ENCODE measurements at places on chromosomes 4 and X. TPM values are rescaled to one million over a fixed set of nuclear protein-coding genes. Genes with fewer than 3 reads are reported as not detected.

Gene RHOH
- total RNA-seq, result not detected

Gene PTPN13
- total RNA-seq, result 60.3 TPM

Gene MAGEA1
- not detected for total RNA-seq

DNA sequence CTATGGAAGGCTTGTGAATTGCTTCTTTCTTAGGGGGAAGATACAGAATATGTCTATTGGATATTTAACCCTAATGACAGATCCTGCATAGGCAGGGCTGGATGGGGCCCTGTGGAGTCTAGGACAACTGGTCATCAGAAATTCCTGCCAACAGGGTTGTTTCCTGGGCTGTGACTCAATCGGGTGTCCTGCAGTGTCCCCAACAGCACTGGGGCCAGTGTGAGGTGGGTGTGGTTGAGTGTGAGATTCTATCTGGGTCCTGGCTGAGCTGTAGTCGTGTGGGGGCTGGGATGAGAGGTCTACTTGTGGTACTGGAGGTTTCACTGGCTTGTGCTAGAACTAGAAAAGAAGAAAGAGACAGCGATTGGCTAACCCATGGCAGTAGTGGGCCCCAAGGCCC is 87.3 kb upstream of the WDR1 start:
- no peak for DNase-seq

DNA sequence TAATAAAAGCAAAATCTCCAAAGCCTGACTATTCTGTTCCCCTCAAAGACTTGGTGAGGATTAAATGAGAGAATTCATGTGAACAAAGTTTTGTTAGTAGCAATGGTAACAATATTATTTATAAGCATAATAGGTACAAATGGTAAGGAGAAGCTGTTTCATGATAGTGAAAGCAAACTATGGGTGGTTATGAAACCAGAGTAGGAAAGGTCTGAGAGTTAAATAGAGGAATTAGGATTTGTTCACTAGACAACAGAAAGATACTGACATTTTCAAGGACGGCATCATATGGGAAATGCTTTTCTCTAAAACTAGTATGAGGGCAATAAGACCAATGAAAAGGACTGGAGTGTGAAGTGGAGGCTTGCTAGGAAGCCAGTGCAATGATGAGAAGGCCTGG is 128.6 kb upstream of the FTHL17 start:
- no peak for DNase-seq

- DNase-seq, result no peak
Measured at GRCh38 chrX:136336623-136337022, 35.9 kb downstream of the ADGRG4 start.

DNA sequence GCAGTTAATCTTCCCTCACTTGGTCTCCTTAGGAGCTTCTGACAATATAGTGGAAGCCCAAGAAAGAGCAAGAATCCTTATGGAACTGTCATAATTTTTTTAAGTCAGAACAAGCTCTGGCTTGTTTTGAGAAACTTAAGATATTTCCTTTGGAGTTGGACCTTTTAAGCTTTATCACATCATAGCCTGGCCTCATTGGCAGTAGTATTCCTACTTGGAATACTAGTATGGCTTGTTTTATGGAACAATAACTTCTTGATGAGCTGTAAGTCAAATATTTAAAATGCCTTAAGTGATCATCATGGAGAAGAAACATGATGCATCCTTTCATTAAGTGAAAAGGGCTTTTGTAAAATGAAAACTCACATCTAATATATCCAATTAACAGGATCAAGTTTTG is 78.0 kb upstream of the NRK start:
- DNase-seq, result peak; percentile 34

Gene ADH1B
- total RNA-seq, result under 0.01 TPM

DNA sequence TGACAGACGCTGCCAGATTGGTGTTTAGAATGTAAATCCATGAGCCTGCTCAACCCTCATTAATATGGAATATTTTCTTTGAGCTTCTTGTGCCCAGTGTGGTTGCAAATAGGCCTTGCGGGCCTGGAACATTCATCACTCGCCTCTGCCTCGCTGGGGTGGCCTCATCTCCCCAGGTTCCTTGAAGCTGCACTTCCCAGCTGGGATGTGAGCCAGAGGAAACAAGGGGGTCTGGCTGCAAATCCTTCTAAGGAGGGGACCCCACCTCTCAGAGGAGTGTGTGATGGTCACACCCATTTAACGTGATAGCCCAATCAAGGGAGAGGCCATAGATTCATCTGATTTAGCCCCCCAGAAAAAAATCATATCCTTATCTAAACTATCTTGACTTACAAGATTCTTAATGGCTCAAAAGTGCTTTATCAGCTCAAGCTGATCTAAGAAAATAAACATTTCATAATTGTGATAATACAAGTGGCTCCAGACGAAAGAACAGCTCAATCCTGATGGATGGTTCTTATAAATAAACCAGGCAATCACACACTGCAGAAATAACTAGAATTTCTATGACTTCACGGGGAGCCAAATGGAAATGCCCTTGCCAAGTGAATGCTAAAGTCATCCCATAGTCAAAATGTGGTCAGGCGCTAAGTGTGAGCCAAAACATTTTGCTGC is 189.9 kb downstream of the PTTG2 start:
- no peak for DNase-seq

Gene NAT8L
- not detected for total RNA-seq

DNA sequence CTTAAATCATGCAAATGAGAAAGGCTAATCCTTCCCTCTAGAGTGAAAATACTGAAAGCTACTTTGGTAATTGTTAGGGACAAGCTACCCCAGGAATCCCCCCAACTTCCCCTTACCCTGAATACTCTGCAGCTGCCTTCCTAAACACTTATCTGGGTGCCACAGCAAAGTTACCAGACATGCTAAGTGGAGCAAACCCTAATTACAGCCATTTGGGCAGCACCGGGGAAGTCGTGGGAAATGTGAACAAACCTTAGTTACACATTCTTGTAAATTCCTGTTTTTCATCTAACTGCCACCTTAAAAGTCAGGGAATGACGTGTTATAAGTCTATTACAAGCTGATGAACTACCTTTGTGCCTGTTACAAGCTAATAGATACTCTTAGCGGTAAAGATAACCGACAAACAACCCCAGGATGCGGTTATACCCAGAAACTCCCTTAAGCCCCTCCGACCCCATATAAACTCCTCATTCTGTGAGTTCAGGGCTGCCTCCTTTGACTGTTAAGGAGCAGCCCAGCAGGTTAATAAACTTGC is 66.0 kb upstream of the PLAC8 start:
- no peak for DNase-seq

- DNase-seq, result no peak
Measured at GRCh38 chr4:139492429-139492828, 38.5 kb downstream of the RAB33B start.

- DNase-seq, result no peak
Measured at GRCh38 chr4:10161840-10162239, 45.2 kb upstream of the WDR1 start.

- no peak for DNase-seq
Measured at GRCh38 chr4:54556587-54556986, 101.2 kb upstream of the KIT start.

DNA sequence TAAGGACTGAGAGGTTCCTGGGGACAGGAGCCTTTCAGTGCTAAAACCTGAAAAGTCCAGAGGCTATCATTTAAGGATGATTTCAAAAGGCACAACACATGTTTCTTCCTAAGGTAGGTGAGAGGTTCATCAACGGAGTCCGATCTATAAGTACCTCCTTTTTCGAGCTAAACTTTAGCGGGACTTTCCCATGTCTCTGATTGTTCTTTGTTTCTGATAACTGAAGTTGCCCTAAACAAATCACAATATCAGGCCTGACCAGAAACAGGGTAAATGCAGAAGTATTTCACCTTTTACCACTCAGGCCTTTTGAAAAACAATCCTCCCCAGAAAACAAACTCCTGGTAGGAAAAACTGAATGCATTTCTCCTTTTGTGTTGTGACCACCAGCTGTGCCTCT is 17.6 kb downstream of the PIR start:
- no peak for DNase-seq

DNA sequence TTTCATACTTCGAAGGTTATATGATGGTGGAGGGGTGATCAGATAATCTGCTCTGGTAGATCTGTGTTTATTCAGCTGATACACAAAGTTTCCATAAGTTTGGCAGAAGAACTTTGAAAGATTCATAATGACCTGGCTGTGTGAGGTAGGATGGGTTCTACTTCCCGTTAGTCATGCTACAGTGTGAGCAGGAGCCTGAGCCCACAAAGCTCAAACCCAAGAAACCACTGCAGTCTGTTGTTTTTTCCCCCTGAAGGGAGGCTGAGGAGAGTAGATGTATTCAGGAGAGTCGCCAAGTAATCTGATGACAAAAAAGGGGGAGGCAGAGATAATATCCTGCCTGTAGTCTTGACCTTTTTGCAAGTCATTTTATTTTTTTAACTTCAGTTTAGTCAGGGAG is 52.8 kb upstream of the PPP3CA start:
- peak; percentile 39 for DNase-seq

- DNase-seq, result no peak
Measured at GRCh38 chrX:78796916-78797315, 49.4 kb downstream of the LPAR4 start.

- peak; percentile 17 for DNase-seq
Measured at GRCh38 chr4:25888781-25889180, 25.2 kb upstream of the SMIM20 start.

Gene NUDT9
- total RNA-seq, result 20.4 TPM

DNA sequence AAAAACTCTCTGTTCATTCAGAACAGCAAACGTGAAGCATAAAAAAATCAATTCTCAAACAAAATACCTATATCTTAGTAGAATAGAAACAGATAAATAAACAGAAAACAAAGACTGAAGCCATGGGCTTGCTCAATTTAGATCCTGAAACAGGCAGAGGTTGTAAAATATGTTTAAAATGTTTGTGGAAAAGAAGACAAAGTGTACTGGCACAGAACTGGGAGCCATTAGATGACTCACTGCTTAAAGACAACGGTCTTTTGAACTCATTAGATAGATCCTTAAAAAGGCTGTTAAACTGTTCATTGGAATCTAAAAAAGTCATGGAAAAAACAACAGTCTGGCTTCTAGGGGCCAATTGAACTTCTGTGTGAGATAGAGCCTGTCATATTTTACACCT is 247.0 kb upstream of the NDST4 start:
- DNase-seq, result peak; percentile 5

DNA sequence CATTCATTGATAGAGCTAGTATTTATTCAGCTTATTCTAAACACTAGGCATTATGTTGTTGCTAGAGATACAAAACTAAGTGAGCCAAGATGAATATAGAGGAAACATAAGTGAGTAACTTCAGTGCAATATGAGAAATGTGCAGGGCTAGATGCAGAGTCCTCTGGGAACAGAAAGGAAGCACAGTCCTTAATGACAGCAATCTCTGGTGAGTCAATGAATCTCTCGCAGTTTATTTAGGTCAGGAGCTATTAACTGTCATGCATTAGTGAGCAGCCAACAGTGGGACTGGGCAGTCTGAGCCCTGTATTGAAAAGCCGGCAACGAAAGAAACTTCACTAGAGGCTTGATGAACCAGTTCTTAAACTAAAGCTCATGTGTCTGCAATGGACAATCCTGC is 598.1 kb upstream of the MAGEB2 start:
- DNase-seq, result peak; percentile 6

Measured in mammary epithelial cell (primary cell).